ENCODE measurements at places on chromosomes 3 and 15. TPM values are rescaled to one million over a fixed set of nuclear protein-coding genes. Genes with fewer than 3 reads are reported as not detected.

DNA sequence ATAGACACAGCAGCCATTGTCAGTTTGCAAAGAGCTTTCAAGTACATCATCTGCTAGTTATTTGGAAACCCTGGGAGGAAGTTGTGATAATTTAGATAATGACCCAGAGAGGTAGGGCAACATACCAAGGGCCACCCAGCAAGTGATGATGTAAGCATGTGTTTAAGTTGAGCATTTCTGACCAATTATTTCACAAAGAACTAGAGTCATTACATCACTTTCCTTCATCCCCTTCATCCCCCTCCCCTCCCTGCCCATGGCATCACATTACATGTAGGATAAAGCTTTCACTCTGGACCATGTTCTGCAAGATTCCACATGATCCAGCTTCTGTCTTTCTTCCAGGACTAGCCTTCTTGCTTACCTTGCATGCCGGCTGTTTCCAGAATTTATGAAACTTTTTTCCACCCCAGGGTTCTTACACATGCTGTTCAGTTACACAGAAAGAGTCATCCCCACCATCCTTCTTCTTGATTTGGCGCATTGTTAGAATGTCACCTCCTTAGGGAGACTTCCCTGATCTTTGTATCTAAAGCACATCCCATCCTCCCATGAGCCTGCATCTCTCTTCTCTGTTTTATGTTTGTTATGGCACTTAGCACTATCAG lies 71.3 kb downstream of the PTPRG start:
- no peak for DNase-seq

DNA sequence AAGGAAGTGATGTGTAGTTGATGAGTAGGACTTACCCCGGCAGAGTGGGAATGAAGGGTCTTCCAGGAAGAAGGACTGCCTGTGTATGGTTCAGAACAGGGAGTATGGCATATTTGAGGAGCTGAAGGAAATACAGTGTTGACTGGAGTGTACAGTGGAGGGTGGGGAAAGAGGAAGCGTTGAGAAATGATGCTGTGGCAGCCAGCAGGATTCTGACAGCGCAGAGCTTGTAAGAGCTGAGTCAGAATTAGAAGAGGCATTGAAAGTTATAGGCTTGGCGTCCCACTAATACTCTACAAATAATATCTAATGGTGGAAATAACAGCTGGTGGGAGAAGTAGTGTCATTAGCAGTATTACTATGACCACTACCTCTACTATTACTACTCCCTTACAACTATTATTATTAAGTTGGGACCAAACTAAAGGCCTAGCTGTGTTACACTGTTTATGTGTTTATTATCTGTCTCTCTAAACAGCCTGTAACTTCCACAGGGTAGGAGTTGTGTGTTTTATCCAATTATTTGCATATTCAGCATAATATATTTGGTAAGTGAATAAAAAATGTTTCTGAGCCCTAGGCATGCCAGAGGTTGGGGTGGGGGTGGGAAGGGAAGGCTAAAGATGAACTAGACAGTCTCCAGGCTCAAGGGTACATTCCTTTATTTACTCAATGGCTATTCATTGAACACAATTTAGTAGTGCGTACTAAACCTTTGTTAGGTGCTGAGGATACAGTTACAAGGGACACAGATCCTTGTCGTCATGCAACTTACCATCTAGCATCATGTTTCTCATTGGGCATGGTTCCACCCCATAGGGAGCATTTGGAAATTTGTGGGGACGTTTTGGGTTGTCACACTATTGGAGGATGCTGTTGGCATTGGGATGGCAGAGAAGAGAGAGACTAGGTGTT lies 428.8 kb upstream of the ONECUT1 start:
- DNase-seq = no peak

GRCh38 chr3:150220041-150220440 lies 188.1 kb upstream of the TSC22D2 start:
- no peak for DNase-seq

ALG1L2 gene
- 1.6 TPM for total RNA-seq

DNA sequence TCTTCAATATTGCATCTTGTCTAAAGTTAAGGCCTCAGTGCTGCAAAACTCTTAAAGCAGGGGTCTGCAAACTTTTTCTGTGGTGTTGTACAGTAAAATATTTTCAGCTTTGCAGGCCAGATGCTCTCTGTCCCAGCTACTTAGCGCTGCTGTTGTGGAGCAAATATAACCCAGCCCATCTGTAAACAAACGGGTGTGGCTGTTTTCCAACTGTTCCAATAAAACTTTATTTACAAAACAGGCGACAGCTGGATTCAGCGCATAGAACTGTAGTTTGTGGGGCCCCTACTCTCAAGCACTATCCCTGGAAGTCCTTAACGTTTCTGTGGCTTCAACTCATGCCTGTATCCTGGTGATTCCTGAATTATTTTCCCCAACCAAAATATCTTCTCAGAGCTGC lies 365.0 kb downstream of the FOXP1 start:
- no peak for DNase-seq

Data from Calu3 (cell line).